ENCODE measurements at places on chromosomes 4 and X.

- no peak for DNase-seq
These were observed 5.3 kb upstream of the OTC start for GRCh38 chrX:38347136-38347535.

GRCh38 chrX:102958794-102959193, 21.7 kb downstream of the RAB40AL start:
- DNase-seq = no peak

DNA sequence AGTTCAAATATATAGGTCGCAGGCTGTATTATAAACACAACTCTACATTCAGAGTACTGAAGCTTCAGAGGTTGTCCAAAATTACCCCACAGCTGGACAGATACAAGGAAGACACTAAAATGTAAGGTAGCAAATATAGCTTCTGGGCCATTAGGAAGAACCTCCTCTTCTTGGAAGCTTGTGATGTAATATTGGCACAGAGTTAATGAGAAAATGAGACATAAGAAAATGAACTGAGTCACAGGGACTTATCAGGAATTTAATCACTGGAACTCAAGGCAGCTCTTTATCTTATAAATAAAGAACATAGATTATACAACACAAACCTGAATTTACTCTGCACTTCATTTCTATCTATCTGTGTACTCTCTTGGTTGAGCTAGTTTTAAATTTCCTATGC, 344.7 kb downstream of the PCDH10 start:
- no peak for DNase-seq

- peak; percentile 90 for DNase-seq
These were observed 29.9 kb downstream of the FGFRL1 start for GRCh38 chr4:1041147-1041935.

DNA sequence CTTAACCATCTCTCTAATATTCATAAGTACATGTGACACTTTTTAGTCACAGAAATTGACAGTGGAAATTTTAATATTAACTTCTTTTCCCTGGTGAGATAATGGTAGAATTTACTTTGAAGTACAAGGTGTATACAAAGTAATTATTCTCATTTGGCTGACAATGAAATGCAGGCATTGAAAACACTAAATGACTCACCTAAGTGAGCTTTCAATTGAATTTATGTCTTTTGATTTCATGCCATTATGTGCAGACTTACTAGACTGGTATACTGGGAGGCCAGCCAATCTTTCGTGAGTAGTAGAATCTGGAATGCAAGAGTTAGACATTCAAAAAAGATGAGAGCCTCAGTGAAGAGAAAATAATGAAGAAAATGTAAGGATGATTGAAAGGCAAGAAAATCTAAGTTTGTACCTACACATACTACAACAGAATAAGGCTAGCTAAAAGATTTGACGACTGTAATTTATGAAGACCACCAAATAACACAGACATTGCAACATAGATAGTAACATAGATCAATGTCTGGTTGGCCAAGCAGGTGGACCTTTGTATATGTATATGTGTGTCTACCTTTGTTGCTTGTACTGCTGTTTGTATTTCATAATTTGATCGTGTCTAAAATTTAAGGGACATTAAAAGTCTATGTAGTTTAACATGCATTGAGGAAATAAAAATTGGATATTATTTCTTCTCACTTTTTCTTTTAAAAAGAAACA, 459.7 kb downstream of the IL15 start:
- peak; percentile 34 for DNase-seq

DNA sequence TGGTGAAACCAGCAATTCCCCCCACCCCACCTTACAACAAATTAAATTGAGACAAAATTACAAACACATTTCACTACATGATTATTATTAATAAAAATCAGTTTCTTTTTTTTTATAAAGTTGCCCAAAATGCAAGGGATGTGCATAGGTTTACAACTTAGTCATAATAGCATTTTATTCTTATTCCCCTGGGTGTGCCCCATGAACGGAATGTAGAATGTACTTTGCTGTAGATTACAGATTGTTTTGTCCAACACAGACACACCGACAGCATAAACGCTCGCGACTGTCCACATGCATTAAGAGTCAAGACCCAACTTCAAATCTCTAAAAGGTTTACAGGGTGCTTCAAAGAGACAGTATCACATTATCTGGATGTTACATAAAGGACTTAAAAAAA, 72.3 kb downstream of the NYX start:
- no peak for DNase-seq

- no peak for DNase-seq
These were observed 9.5 kb downstream of the SH3TC1 start for GRCh38 chr4:8208565-8208964.

- DNase-seq = no peak
These were observed 113.3 kb downstream of the ELOVL6 start for GRCh38 chr4:110085131-110085530.

GRCh38 chr4:35147761-35148160, 1096.6 kb downstream of the ARAP2 start:
- DNase-seq = no peak

GRCh38 chr4:40379248-40379647, 44.1 kb downstream of the CHRNA9 start:
- DNase-seq = no peak

DNA sequence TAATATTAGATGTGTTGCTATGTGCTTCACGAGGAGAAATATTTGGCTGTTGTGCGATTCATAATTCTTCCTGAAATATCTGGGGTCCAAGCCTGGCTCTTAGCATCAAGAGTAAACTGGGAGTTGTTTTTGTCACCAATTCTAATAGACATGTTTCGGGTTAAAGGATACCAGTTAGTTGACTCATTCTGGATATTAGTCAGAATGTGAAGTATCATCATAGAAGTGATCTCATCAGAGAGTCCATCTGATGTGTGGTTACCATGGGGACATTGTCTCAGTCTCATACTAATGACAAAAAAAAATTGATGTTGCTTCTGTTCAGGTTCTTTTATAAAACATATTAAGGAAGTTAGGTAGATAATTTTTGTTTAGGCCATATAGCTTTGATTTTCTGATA, 57.2 kb upstream of the MTMR1 start:
- DNase-seq = peak; percentile 69

Data from osteoblast (primary cell).